ENCODE measurements at places on chromosomes 12 and 14.
A peak's percentile ranks its signal among the peaks of the same experiment; 100 is the strongest.

DNA sequence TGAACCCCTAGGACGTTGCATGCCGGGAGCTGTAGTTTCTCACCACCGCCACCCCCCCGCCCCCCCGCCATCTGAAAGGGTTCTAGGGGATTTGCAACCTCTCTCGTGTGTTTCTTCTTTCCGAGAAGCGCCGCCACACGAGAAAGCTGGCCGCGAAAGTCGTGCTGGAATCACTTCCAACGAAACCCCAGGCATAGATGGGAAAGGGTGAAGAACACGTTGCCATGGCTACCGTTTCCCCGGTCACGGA lies 501 bp upstream of the HSP90B1 start:
- DNase-seq: no peak

GRCh38 chr14:51581017-51581881 lies 70.5 kb upstream of the FRMD6 start:
- DNase-seq: peak; percentile 77

DNA sequence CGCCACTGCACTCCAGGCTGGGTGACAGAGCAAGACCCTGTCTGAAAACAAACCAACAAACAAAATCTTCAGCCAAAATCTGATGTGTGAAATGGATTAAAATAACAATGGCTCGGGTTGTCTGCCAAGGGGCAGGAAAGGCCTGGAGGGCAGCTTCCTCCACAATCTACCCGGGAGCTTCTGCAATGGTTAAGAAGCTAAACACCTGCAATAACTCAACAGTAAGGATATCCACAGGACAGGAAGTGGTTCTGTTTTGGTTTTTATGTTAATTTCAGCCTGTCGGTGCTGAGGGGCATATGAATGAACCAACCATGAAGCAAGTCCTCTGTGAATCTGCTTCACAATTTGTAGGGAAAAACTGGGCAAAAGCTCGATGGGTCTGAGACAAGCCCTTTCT lies 34.4 kb downstream of the RAD52 start:
- DNase-seq: no peak

- no peak for DNase-seq
Measured at GRCh38 chr12:70305794-70306193, 60.3 kb upstream of the KCNMB4 start.

- DNase-seq: no peak
Measured at GRCh38 chr12:31245822-31246469, 80.0 kb downstream of the SINHCAF start.

Measured in AG10803 (cell line).